Nephron progenitor cell (in vitro differentiated cells): ENCODE measurements at places on chromosomes 2 and 18.

DNA sequence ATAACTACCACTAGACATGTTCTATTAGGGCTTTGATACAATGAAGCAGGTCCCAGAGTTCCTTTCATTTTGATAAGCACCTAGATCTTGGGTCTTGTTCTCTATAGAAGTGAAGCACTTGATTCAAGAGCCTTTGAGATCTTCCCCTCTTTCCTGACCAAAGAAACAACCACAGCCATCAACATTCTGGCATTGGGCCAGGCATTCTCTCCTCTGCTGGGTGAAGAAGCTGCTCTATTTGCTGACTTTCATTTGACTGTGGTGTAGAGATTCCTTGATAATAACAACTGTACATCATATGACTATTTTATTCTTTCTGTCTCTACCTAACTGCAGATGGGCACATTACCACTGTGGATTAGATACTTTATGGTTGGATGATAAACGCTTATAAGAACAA is 96.6 kb upstream of the LYPD1 start:
- no peaks in the 10 kb centered on the region for H3K27me3 ChIP-seq
- H3K4me3 ChIP-seq, result no peak overlapping the region
- no peaks in the 10 kb centered on the region for H3K4me1 ChIP-seq
- DNase-seq, result no peak
- H3K27ac ChIP-seq, result no peak overlapping the region

DNA sequence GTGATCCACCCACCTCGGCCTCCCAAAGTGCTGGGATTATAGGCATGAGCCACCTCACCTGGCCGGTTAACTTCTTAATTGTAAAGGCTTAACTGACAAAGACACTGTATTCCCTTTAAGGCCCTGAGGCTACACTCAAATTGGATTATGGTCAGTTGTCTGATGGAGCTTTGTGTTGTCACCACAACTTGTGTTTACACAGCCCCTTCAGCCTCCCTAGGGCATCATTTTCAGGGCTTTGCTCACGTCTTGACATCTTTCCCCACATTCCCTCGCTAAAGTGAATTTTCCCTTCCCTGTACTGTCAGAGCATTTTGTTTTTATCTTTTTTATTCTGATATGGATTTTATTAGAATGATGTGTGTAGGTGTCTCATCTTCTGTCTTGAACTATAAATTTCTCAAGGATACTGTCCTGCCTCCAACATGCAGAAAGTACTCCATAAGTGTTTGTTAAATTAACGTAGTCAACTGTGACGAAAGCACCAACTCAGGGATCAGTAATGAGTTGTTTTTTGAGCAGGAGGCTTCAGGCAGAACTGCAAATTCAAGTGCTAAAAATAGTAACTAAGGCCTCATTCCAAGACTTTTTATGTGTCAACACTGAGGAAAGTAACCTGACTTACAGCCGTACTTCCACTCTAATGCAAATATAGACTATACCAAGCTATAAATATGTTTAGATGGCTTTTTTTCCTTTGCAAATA is 77.1 kb upstream of the NARS1 start:
- no peaks in the 10 kb centered on the region for H3K36me3 ChIP-seq
- H3K27me3 ChIP-seq, result peaks cover 2% of the 10 kb centered on the region
- peak overlapping the region; percentile 88 for H3K27ac ChIP-seq

DNA sequence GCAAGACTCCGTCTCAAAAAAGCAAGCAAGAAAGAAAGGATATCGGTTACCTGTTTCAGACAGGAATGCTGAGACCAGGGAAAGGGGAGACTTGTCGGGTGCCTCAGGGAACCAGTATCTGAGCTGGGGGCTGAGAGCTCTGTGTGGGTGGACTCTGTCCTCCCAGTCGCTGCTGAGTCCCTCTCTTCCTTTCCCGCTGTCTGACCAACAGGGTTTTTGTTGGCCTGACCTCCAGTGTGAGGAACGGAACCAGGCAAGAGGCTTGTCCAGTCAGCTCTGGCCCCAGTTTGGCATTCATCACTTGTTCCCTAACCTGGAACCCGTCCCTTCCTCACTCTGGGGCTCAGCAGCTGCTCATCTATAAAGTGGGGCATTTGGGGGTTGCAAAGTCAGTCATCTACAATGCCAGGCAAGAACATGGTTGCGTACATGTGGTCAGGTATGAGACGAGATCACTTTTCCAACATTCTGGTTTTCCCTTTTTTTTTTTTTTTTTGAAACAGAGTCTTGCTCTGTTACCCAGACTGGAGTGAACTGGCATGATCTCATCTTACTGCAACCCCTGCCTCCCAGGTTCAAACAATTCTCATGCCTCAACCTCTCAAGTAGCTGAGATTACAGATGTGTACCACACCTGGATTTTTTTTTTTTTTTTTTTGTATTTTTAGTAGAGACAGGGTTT is 116.4 kb downstream of the PLB1 start:
- no peak overlapping the region for H3K27ac ChIP-seq
- H3K4me1 ChIP-seq, result peaks cover 42% of the 10 kb centered on the region
- H3K27me3 ChIP-seq, result no peaks in the 10 kb centered on the region
- DNase-seq, result no peak

GRCh38 chr18:58110398-58110797 is 66.4 kb downstream of the NEDD4L start:
- H3K4me3 ChIP-seq, result no peak overlapping the region
- DNase-seq, result no peak
- H3K27me3 ChIP-seq, result no peaks in the 10 kb centered on the region
- no peak overlapping the region for H3K27ac ChIP-seq

DNA sequence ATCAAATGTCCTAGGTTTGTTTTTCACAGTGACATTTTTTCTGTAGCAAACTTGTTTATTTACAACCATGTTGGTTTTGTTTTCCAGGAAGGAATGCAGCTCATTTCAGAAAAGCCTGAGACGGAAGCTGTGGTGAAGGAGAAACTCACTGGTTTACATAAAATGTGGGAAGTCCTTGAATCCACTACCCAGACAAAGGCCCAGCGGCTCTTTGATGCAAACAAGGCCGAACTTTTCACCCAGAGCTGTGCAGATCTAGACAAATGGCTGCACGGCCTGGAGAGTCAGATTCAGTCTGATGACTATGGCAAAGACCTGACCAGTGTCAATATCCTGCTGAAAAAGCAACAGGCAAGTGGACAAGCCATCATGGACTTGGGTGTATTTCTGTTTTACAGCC is 79.2 kb upstream of the EML6 start:
- H3K4me1 ChIP-seq, result peaks cover 8% of the 10 kb centered on the region
- no peak overlapping the region for H3K4me3 ChIP-seq
- no peak overlapping the region for H3K27ac ChIP-seq
- peaks cover 88% of the 10 kb centered on the region for H3K36me3 ChIP-seq
- H3K27me3 ChIP-seq, result no peaks in the 10 kb centered on the region
- no peak for DNase-seq

DNA sequence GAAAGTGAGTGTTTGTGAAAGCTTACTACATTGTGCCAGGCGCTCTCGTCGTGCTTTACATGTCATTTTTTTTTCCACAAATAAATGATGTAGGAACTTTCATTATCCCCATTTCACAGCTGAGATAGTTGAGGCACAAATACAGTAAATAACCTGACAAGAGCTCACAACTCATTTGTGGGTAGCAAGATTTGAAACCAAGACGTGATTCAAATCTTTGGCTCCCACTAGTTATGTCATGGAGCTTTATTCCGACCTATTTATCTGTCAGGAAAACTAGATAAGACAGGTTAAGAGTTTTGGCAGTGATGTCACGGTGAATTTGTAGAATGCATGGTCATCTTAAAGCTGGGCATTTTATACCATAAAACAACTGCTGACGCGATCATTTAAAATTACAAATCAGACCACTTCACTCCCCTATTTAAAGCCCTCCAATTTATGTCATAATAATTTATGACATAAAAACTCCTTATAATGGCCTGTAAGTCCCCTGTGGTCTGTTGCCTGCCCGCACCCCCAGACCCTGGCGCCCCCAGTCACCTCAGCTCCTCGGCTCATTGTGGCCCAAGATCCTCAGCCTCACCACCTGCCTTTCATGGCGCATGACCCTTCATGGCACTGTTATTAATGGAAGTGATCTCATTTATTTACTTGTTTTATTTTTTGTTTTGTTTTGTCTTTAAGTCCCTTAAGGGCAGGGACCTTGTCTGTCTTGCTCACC is 678 bp upstream of the ZNF24 start:
- peak overlapping the region; percentile 100 for H3K4me3 ChIP-seq
- H3K4me1 ChIP-seq, result peaks cover 51% of the 10 kb centered on the region
- H3K27me3 ChIP-seq, result peaks cover 3% of the 10 kb centered on the region
- no peaks in the 10 kb centered on the region for H3K36me3 ChIP-seq

- no peak overlapping the region for H3K4me3 ChIP-seq
- no peak overlapping the region for H3K27ac ChIP-seq
- DNase-seq, result no peak
- H3K36me3 ChIP-seq, result no peaks in the 10 kb centered on the region
- peaks cover 5% of the 10 kb centered on the region for H3K27me3 ChIP-seq
These were observed 210.7 kb downstream of the ANKRD30B start for GRCh38 chr18:14958701-14959100.

DNA sequence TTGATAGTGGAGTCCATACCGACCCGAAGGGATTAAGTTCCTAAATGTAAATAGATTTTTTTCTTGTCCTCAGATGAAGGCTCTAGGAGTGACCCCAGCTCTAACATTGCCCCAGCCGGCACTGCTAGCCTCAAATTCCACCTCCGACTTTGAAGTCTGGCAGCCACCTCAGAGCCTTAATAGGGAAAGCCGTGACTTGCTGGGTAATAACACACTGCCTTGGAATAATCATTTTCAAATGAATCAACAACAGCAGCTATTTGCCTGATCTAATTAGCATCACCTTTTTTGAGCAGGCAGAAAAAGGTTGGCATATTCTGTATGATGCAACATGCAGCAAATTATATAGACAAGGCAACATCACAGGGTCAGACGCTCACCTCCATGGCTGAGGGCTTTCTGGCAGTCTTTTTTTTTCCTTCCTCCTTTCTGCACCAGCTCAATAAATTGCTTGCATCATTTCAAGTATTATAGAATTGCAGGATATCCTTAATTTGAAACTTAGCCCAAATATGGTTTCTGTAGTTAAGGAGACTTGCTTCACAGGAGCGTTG is 276.5 kb upstream of the ATP5MC3 start:
- peak; percentile 12 for DNase-seq
- peaks cover 19% of the 10 kb centered on the region for H3K36me3 ChIP-seq
- H3K4me3 ChIP-seq, result no peak overlapping the region
- H3K4me1 ChIP-seq, result peaks cover 33% of the 10 kb centered on the region
- no peak overlapping the region for H3K27ac ChIP-seq
